Stimulated activated CD8-positive, alpha-beta memory T cell treated with anti-CD3 and anti-CD28 coated beads, Interleukin-7, amount 100 ng/mL, for 4 hours (primary cell): ENCODE measurements at places on chromosomes 5 and 9.

- DNase-seq, result no peak
Measured at GRCh38 chr5:56861893-56862485, 46.6 kb downstream of the MAP3K1 start.

DNA sequence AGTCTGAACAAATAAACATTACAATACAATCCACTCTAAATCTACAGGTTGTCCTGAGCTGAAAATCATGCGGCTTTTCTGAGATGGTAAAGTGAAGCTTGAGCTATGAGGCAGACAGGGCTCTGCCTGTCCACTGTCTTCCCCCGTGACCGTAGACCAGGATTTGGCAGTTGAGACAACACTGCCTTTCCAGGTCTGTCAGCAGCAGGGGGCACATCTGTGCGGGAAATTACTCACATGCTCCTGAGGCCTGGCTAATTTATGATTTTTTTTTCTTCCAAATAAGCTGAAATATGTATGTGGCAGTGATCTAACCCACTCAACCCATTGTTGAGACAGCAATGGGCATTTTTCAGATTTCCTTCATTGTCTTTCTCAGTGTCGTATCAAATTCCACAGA is 307.9 kb downstream of the FBXL7 start:
- DNase-seq, result no peak

- DNase-seq, result no peak
Measured at GRCh38 chr9:124818431-124819281, 34.6 kb upstream of the WDR38 start.

DNA sequence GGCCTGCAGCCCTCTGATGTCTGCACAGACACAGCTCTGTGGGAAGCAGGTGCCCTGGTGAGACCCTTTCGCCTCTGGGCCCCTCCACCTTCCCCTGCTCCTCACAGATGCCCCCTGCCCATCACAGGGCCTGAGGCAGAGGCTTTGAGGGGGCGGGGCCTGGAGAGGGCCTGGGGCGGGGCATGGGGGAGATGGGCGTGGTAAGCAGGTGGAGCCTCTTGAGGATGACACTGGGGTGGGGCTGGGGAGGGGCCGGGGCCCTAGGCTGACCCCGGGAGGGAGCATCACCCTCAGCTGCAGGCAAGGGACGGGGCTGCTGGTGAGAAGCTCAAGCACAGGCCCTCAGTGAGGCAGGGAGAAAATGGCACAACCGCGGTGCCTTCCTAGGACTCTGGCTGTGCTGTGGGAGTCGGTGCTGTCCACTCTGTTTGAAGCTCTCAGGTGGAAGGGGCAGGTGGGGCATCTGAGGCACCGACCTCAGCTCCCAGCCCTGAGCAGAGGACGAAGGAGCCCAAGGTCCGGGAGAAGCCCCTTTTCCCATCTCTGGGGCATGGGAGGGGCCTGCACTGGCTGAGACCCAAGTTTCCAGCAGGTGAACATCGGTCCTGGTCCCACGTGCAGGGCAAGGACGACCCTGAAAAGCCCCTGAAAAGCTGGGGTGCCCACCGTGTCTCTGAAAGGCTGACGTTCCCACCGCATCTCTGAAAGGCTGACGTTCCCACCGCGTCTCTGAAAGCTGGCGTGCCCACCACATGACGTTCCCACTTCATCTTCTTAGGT is 17.5 kb upstream of the SLC9A3 start:
- DNase-seq, result no peak

DNA sequence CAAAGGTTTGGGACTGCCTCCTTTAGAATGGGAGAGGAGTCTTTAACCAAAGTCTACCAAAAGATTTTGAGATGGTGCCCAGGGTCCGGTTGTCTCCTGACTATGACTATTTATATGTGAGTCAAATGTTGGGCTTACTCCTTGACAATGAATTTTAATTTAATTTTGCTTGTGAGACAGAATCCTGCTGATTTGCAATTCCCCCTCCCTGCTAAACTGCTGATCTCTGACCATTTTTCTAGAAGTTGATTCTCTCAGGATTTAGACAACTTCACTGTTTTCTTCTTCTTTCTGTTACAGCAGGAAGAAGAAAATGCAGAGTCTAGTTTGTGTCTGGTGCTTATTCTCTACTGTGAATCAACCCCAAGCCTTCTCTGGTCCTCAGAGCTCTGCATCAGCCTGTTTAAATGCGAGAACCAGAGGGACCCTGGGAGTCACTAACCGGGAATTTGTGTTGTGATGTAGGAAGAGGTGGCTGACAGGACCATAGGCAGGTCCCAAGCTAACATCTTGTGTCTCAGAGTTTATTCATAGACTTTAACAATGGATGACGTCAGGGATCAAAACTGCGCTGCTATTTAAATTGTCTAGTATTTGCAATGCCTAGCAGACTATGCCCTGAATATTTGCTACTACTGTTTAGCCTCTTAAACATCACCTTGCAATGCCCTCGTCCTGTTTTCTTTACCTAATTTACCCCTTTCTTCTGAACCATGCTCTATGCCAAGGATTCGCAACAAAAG is 124.0 kb upstream of the TAF11L2 start:
- no peak for DNase-seq

GRCh38 chr5:89991592-89991991 is 418.0 kb downstream of the CETN3 start:
- DNase-seq, result no peak

DNA sequence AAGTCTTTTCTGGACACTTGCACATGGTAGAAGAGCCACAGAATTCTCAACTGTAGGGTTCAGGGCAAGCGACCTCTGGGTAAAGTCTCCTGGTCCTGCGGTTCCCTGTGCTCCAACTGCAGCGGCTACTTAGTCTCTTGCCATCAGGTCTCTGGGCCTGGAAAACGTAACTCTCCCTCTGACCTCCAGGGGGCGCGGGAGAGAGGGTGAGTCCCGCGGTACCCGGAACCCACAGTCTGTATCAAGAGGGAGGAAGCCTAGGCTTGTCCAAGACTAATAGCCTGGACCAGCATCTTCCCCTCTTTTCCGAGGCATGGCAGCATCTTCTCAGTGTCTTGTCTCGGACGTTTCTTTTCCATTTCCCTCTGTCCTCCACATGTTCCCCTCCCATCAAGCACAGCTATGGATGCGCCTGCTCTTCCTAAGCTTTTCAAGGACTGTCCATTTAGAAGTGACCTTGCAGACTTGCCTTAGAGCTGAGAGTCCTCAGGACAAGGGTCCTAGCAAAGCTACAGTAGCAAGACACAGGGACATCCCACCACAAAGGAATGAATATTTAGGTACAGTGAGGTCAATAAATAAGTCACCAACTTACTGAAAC is 59.3 kb downstream of the FSTL4 start:
- peak; percentile 12 for DNase-seq

GRCh38 chr5:119368238-119368630 is 12.4 kb downstream of the TNFAIP8 start:
- peak; percentile 65 for DNase-seq

DNA sequence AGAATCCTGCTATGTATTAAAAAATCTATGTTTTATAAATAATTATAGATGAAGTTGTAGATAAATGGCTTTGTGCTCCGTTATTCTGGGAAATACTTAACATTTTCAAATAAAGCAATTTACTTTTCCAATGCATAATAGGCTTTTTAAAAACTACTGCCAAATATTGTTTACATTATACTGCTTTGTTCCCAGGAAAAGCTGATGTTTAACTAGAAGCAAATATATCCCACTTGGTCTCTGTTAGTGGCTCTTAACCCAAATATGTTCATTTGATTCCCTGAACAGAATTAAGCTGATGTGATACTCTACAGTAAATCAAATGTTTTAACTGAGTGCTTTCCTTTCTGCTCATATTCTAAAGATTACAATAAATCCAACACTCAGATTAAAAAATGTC is 326.3 kb downstream of the SLCO4C1 start:
- no peak for DNase-seq

- no peak for DNase-seq
Measured at GRCh38 chr5:146716636-146717035, 161.9 kb downstream of the PPP2R2B start.

GRCh38 chr5:80369521-80369920 is 38.3 kb upstream of the ZFYVE16 start:
- no peak for DNase-seq

DNA sequence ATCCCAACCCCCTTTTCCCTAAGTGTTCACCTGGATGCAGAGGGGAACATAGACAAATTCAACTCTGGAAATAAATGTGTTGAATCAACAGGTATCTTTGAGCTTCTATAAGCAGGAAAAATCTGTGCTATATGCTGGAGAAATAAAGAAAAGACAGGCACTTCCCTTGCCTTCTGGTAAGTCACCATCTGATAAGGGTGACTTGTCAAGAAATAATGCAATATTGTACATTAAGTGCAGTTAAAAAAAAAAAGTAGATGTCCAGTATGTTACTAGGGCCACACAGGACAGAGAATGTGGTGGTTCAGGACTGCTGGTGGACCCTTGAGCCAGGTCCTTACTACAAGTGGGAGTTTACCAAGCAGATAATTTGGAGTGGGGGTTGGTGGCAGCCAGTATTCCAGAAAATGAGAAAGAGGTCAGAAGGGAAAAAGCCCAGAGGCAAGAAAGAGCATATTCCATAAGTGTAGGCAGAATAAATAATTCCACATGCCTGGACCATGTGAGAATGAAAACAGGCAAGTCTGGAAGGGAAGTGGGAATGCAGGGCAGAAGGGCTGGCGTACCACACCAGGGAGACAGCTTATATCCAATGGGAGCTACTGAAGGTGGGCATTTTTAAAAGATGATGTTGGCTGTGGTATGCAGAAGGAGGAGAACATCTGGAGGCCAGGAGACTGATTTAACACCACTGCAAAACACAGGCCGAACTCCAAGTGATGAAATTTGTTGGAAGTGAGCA is 209.9 kb downstream of the SEMA5A start:
- DNase-seq, result no peak

DNA sequence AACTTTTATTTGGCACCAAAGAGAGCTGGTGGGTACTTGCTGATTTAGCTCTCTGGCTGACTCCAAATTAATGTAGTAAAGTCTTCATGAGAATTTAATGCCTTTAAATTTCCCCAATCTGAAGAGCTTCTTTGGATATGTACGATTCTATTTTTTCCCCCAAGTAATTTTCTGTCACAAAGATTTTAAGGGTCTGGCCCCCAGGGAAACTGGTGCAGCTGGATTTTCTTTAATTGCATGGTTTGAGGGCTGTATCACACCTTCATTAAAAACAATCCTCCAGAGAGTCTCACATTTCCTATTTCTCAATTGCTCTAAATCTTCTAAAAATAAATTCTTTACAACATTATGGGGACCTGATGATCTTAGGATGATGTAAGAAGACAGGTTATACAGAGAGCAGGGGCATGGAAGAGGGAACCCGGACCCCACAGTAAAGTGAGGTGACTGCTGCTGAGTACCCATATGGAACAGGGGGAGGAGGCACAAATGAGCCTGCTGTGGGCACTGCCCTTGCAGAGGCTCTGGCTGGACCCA is 158.9 kb downstream of the ENTREP1 start:
- no peak for DNase-seq

DNA sequence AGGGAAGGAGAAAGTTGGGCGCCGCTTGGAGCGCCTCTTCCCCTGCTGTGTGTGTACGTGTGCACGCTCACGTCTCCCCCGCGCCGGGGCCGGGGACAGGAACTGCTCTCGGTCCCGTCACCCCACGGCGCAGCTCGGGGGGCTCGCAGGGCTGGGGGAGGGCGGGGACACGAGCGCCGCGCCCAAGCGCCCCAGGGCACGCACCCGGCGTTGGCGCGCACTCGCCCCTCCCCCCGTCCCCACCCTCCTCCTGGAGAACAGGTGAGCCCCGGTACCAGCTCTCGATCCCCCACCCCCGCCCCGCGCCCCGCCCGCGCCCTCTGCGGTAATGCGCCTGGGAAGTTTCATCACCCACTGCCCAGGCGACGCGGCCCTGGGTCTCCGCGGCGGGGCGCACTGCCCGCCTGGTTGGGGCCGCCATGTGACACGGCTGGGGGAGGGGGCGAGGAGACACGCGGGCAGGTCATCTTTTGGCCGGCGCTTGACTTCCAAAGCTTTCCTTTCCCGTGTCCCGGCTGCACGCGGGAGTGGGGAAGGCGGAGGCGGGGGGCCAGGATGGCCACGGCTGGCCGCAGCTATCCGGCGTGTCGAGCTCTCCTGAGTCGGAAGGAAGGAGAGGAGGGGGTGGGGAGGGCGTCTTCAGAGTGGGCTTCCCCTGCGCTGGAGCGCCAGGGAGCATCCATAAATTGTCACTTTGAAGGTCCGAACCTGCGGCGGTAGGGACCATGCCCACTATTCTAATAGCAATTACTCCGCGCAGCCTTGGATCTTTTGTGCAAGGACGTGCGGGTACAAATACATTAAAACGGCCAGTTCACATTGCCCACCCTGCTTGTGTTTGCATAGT is 1.5 kb upstream of the STC2 start:
- DNase-seq, result no peak

GRCh38 chr9:125659201-125659840 is 47.7 kb downstream of the MAPKAP1 start:
- DNase-seq, result no peak

GRCh38 chr9:109966643-109967368 is 186.8 kb downstream of the PALM2AKAP2 start:
- DNase-seq, result no peak

DNA sequence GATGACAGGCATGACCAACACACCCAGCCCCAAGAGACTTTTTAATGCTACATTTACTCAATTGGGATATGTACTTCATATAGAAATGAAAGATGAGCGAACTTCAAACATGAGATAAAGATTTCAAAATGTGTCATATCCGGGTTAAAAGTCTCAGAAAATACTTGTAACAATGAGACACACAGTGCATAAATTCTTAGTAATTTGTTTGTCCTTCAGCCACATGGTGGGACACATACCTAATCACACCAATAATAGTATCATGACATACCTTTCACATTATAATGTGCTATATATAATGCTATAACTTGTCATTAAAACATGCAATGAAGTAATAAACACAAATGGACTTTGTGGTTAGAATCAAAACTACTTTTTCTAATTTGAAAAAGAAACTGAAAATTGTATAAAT is 204.7 kb upstream of the RFX3 start:
- no peak for DNase-seq

DNA sequence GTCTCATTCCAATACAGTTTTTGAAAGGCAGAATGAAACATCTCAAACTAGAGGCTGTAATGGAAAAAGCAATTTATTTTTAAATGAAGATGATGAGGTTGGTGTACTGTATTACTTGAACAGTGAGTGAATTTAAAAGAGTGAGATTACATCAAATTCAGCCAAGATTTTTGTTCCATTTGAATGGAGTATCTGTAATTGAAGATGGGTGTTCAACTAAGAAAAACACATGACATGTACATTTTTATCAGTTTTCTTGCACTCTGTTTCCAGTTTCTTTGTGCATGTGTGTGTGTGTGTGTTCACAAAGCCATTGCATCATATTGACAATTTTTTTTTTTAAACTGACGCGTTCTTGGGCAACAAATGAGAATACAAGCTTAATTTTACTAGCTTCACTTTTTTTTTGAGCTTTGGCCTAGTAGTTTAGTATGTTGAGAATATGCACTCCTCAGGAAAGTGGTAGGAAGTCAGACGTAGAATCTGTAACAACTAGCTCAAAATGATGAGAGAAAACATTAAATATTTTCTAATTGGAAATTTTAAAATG is 243.5 kb downstream of the MAST4 start:
- DNase-seq, result no peak

GRCh38 chr9:73541923-73542322 is 390.3 kb downstream of the ANXA1 start:
- no peak for DNase-seq

GRCh38 chr5:88115211-88115610 is 153.4 kb downstream of the TMEM161B start:
- DNase-seq, result no peak

- no peak for DNase-seq
Measured at GRCh38 chr5:110269478-110270142, 456.9 kb downstream of the TMEM232 start.
